Fibroblast of lung (primary cell): ENCODE measurements at places on chromosomes 2 and 18.

GRCh38 chr18:64240316-64240715 lies 91.4 kb upstream of the LINC00305 start:
- DNase-seq, result no peak

DNA sequence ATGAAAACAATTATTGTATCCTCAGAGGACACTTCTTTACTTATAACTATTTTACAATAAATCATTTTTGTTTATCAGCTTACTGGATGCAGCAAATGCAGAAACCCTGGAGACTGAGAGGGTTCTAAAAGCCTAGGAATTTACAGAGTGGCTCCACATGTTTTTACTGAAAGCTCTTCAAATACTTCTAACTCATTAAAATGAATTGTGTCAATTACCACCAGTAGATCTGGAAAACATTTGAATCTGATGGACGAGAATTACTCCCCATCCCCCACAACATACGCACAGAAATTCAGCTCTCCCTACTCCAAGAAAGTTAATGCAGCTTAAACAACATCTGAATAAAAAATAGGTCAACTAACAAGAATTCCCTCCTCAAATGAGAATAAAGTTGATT lies 319.8 kb upstream of the FIGN start:
- no peak for DNase-seq

GRCh38 chr2:202508686-202509085 lies 126.1 kb upstream of the FAM117B start:
- DNase-seq, result peak; percentile 49

DNA sequence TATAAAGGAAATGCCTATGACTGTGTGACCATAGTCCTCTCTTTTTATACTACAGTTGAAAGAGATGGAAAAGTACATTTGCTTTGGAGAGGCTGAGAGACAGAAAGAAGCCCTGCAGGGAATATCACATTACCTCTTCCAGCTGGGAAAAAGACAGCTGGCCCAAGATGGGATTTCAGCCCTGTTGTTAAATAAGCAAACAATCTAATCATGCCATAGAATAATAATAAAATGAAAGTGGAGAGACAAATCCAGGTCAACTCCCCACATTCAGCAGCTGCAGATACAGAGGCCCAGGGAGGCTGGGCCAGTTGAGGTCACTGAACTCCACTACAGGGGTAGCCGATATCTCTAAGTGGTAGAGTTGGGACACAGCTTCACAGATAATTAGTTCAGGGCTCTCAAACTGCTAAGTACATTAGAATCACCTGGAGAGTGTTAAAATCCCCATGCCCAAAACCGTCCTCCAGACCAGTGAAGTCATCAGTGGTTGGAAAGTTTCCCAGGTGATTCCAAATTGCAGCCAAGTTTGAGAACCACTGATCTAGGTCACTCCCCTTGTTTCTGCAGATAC lies 81.9 kb downstream of the MOGAT1 start:
- peak; percentile 81 for DNase-seq

- DNase-seq, result no peak
These were observed 619 bp upstream of the FAM168B start for GRCh38 chr2:131093696-131094462.

- DNase-seq, result no peak
These were observed 6.0 kb downstream of the ATP6V1B1 start for GRCh38 chr2:70941701-70942100.

DNA sequence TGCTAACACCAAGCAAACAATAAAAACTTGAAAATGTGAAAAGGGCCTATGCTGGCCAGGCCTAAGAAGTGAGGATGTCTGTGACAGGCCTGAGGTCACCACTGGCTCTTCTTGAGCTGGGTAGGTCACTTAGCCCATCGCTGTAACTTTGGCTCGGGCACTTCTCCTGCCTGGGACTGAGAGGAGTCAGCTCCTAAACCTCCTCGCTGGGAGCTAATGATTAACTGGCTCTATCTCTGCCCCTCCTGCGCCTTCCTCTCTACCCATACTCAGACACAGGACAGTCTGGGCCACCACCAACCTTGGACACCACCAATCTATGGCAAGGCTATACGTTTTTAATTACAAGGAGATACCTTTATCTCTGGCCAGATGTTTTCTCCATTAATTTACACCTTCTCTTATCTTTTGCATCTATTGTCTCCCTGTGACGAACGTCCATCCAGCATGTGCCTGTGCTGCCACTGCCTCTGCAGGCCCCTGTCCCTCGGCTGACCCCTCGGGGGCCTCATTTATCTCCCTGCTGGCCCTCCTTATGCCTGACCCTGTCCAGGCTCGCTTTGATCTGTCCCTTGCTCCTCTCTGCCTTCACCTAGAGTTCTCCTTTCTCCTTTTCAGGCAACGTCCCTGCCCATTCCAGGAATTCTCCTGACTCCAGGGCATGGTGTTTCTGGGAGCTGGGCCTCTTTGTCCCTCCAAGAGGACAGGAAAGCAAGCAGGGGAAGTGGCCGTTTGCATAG lies 149.1 kb upstream of the GATA6 start:
- no peak for DNase-seq

GRCh38 chr2:231743376-231744116 lies 35.2 kb downstream of the PTMA start:
- no peak for DNase-seq

- no peak for DNase-seq
These were observed 27.8 kb downstream of the MTX2 start for GRCh38 chr2:176297067-176297466.

GRCh38 chr18:45381282-45381681 lies 234.0 kb upstream of the SLC14A2 start:
- no peak for DNase-seq

DNA sequence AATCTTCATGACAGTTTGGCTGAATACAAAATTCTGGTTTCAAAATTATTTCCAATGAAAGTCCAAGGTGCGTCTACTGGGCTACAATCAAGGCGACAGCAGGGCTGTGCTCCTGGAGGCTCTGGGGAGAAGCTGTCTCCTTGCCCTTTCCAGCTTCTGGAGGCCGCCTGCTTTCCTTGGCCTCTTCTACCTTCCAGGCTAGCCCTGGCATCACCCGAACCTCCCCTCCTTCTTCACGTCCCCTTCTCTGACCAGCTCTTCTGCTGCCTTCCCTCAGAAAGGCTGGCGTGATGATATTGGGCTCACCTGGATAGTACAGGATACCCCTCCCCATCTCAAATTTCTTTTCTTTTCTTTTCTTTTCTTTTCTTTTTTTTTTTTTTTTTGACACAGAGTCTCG lies 115.5 kb downstream of the KCNF1 start:
- DNase-seq, result no peak

- peak; percentile 76 for DNase-seq
These were observed 83.9 kb downstream of the AAK1 start for GRCh38 chr2:69559442-69560146.

GRCh38 chr2:85318222-85319074 lies 9.3 kb downstream of the TGOLN2 start:
- DNase-seq, result peak; percentile 60

DNA sequence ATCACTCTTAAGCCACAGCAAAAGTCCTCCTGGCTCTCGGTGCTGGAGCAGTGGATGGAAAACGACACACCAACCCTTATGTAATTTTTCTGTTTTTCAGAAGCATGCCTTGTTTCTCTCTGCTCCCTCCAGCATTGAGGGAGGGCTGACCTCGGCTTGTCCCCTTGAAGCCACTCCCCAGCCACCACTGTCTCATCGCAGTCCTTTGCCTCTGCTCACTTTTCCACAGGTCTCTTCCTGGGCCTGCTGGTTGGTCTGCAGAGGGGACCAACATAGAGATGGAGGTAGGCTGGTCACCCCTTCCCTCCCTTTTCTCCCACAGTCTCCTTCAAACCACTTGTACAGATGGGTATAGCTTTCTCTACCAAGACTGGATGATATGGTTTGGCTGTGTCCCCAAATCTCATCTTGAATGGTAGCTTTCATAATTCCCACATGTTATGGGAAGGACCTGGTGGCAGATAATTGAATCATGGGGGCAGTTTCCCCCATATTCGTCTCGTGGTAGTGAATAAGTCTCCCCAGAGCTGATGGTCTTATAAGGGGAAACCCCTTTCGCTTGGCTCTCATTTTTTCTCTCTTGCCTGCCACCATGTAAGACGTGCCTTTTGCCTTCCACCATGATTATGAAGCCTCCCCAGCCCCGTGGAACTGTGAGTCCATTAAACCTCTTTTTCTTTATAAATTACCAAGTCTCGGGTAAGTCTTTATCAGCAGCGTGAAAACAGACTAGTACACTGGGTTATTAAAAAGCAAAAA lies 14.3 kb upstream of the RIOK3 start:
- no peak for DNase-seq

DNA sequence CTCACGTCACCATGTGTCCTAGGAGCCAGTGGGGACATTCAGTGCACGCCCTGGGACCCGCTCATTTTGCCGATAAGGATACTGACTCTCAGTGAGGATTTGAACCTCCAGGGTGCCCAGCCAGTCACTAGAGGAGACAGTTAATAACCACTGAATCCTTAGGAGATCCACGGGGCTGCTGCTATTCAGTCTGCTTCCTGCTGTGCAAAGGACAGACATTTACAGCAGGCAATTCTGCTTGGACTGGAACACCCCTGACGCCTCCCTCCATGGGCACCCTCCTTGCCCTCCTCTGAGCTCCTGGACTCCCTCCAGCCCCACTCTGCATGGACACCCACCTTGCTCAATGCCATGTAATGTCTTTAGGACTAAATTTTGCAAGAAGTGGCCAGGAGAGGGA lies 265.5 kb downstream of the EIPR1 start:
- DNase-seq, result no peak

GRCh38 chr18:10893196-10893595 lies 256.2 kb downstream of the PIEZO2 start:
- DNase-seq, result no peak

DNA sequence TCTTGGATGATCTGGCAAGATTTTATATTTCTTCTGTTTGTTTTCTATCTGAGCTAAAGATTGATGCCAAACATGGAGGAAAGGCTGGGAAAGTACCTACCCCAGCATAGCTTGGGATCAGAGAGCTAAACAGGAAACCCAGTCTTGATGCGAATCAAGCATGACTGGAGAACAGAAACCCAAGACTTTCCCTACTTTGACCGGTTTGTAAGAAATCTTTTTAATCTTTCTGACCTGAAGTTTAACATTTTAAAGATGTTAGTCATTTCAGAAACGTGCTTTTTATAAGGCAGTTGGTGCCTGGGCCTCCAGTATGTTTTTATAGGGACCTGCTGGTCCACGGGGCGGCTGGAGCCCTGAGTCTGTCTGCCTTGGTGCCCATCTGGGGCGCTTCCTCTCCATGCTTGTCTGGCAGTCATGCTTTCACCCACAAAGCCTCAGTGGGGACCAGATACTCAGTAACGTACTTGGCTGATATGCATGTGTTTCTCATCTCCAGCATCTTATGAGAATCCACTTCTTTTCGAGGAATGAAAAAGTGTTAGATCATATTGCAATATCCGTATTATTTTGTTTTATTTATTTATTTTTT lies 266.5 kb downstream of the PTGR3 start:
- no peak for DNase-seq

GRCh38 chr2:188196343-188197008 lies 95.2 kb upstream of the GULP1 start:
- DNase-seq, result peak; percentile 31

- peak; percentile 54 for DNase-seq
These were observed 3.1 kb downstream of the FIGN start for GRCh38 chr2:163732727-163733126.

DNA sequence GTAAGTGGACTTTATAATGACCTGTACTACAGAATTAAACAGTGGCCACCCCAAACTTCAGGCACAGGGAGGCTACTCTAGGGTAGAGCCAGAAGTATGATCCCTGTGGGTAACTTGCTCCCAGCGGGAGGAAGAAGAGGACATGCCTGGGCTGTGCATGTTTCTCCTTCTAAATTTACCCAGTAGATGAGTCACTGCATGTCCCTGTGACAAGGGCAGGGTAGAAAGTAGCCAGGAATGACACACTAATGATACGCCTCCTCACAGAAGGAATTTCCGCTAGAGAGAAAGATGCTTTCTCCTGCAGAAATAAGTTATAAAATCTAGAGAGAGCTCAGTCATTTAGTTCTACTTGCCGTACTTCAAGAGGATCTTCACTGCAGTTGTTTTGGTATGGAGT lies 7.5 kb downstream of the ACYP2 start:
- peak; percentile 15 for DNase-seq

- DNase-seq, result peak; percentile 8
These were observed 37.5 kb upstream of the PTH2R start for GRCh38 chr2:208369091-208369490.

GRCh38 chr18:75378376-75379315 lies 48.9 kb downstream of the SMIM21 start:
- no peak for DNase-seq

- DNase-seq, result no peak
These were observed 228.7 kb downstream of the FSIP2 start for GRCh38 chr2:185967335-185967734.

- no peak for DNase-seq
These were observed 224.4 kb downstream of the ICOS start for GRCh38 chr2:204160989-204161388.

GRCh38 chr18:38642711-38643110 lies 1077.1 kb upstream of the CELF4 start:
- DNase-seq, result no peak

GRCh38 chr2:222835143-222835822 lies 25.6 kb upstream of the ACSL3 start:
- DNase-seq, result no peak

DNA sequence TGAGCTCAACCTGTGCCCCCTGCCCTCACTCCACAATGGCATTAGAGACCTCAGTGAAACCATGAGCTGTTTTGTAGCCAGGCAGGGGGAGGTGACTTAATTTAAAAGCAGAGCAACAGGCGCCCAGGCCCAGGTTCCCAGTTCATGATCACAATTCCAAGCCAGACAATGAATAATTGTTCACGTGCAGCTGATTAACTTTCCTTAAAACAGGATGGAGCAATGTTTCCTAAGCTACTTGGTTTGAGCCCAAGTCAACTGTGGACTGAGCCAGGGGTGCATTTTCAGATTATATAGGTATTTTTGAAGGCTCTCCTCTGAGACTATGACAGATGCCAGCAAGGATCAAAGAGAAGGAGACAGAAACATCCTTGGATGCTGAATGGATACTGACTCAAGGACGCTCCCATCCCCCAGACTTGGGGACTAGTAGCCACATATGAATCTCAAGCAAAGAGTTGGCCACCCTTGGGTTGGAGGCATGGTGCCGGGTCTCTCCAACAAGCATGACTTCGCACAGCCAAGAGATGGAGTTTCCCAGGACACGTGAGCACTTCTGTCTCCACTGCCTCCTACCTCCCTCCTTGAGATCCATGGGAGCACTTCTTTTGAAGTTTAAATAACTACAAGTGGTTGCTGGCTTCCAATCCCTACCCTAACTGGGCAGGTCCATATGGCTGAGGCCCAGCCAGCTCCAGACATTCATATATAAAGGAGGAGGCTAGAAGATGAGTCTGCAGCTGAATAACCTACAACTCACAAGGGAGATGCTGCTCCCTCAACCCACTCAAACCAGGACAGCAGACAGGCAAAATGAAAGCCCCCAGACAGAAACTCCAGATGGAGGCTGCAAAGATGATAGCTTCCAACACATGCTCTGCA lies 12.7 kb downstream of the SMAD7 start:
- no peak for DNase-seq
